ENCODE measurements at places on chromosomes 1 and 21.

GRCh38 chr1:2552189-2552588 lies 4.0 kb upstream of the TNFRSF14 start:
- DNase-seq = no peak

DNA sequence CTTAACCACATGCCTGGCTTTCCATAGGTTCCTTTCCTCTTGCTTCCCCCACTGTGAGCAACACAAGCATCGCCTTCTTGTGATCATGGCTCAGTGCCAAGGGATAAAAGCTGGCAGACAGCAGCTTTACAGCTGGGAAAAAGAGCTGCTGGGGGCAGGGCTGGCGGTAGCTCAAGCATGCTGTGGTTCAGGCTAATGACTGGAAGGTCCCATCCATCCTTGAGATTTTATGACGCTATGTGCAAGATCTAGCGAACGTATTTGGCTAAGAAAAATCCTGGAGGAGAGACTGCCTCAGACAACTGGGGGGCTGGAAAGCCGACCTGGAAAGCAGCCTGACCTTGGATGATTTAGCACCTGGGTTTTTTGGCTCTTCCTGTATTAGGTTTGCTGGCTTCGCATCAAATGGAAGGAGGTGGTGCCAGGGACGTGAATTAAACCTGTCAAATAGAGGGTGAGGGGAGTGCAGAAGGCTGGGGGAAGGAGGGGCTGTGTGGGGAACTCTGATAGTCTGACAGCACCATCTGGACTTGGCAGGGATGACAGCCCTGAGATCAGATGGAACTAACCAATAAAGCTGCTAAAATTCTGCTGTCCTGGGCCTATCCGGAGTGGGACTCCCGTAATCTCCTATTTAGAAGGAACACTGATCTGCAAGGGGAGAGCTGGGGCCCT lies 34.8 kb downstream of the ZMYND12 start:
- peak; percentile 87 for DNase-seq

DNA sequence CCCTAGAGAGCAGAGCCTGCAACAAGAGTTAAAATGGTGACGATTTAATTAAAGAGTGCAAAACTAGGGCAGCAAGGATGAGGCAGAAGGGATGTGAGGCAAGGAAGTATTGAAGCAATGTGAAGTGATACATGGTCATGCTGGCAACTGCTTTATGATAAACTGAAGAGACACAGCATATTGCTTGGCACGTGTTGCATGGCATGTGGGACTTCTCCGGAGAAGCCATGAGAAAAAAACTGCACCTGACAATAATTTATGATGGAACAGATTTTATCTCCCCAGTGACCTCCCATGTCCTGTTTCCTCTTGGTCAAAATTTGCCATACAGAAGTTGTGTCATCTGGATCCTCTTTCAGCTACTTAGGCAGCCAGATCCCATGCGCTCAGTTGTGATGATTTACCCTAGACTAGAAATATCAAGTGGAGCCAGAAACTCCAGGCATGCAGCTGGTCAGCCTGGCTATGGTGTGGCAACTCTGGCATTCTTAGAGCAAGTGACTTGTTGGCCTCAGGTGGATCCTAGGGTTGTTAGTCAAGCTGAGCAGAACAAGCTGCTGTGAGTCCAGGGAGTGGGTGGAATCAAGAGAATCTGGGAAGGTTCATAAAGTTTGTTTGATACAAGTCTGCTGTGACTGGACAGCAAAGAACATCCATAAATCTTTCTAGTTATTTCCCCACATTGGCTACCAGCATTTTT lies 611.4 kb upstream of the USP24 start:
- no peak for DNase-seq

GRCh38 chr1:47918257-47918867 lies 78.8 kb downstream of the TRABD2B start:
- DNase-seq = no peak

DNA sequence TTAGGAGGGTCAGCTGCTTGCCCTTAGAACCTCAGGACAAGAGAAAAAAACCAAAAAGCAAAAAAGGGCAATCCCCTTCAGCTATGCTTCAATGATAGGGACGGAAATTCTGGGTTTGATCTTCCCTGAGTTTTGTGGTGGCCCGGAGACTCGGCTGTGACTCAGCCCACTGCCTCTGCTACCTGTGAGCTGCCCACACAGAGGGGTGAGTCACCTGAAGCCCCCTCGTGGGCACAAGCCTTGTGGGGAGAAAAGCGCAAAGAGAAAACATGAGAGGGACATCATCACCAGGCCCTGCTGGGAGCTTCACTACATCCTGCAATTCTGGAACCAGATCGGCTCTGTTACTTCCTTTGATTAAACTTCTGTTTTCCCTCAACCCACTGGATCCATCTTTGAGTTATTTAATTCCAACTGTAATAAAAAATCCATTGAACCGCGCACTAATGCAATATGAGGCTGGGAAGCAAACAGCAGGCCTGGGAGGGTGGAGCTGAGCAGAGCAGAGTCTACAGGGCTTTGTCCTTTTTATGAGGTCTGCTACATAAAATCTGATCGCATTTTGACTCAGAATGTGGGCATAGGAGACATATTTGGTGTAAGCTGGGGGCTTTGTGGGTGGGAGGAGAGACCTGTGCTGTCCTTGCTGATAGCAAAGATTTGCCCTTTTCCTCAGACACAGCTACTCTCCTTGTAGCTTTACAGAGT lies 58.7 kb upstream of the STUM start:
- DNase-seq = no peak

GRCh38 chr21:37974081-37974480 lies 57.8 kb upstream of the KCNJ6 start:
- DNase-seq = no peak

GRCh38 chr1:29133861-29134694 lies 10.4 kb upstream of the TMEM200B start:
- no peak for DNase-seq

DNA sequence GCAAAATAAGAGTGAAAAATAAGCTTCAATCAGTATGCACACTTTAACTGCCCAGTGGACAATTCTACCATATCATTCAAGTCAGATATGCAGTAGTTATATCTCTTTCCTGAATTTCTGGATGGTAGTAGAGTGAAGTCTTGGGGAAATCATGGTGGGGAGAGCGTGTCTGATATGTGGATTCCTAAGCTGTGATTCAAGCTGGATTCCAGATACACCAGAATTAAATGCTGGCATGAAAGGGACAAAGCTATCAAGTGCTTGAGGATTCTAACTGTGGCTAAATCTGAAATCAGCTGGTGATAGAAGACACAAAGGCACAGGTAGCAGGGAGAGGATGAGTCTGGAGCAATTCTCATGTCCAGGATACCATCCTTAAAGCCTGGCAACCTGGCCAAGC lies 323.5 kb downstream of the DUSP10 start:
- DNase-seq = no peak

GRCh38 chr1:82706741-82707140 lies 906.0 kb downstream of the ADGRL2 start:
- no peak for DNase-seq

DNA sequence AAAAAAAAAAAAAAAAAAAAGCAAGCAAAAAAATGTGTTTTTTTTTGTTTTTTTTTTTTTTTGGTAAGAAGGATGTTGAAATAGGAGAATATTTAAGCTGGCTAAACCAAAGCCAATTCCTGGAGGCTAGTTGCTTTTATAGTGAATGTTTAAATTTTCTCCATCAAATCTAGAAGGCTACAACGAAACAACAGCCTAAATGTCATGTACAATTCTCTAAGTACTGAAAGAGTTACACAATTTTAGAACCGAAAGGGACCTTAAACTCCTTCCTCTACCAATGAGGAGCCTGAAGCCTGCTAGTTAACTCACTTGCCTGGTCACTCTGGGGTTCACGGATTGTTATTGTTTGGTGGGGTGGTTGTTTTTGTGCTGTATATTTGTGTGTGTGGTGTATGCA lies 3.5 kb downstream of the WLS start:
- DNase-seq = no peak

- no peak for DNase-seq
Observed at GRCh38 chr1:22252251-22252650, 109.4 kb upstream of the WNT4 start.

- no peak for DNase-seq
Observed at GRCh38 chr1:9558271-9558945, 19.1 kb downstream of the SLC25A33 start.

- no peak for DNase-seq
Observed at GRCh38 chr1:234628089-234628488, 18.1 kb upstream of the IRF2BP2 start.

DNA sequence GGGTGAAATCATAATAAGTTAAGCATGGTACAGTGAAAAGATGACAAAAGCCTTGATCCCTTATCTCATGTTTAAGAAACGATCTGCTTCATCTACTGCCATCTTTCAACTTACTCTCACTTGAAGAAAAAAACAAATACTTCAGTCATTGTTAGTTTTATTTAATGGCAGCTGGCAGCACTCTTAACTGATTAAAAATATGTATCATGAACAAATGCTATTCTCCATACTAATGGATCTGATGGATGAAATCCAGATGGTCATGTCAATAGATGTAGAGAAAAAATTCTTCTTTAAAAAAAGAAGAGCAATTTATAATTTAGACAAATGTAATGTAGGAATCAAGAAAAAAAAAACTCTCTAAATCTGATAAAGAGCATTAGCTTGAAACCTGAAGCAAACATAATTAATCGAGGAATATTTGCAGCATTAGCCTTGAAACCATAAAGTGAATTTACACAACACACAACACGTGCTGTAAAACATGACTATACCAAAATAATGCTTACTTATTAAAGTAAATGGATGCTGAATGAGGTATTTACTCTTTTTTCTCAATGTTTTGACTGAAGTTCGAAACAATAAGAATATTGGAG lies 579.0 kb upstream of the ADAMTS5 start:
- no peak for DNase-seq

- no peak for DNase-seq
Observed at GRCh38 chr21:32914424-32915039, 111.2 kb upstream of the OLIG2 start.

GRCh38 chr1:185654952-185655314 lies 79.3 kb upstream of the HMCN1 start:
- no peak for DNase-seq

- no peak for DNase-seq
Observed at GRCh38 chr1:90561911-90562310, 155.2 kb downstream of the BARHL2 start.

- no peak for DNase-seq
Observed at GRCh38 chr1:145942871-145943270, 14.9 kb downstream of the LIX1L start.

- no peak for DNase-seq
Observed at GRCh38 chr1:38788341-38789336, 70.9 kb downstream of the RRAGC start.

GRCh38 chr1:2310332-2311183 lies 80.8 kb downstream of the MORN1 start:
- DNase-seq = no peak

GRCh38 chr1:32962248-32962896 lies 2.2 kb downstream of the RNF19B start:
- DNase-seq = no peak

DNA sequence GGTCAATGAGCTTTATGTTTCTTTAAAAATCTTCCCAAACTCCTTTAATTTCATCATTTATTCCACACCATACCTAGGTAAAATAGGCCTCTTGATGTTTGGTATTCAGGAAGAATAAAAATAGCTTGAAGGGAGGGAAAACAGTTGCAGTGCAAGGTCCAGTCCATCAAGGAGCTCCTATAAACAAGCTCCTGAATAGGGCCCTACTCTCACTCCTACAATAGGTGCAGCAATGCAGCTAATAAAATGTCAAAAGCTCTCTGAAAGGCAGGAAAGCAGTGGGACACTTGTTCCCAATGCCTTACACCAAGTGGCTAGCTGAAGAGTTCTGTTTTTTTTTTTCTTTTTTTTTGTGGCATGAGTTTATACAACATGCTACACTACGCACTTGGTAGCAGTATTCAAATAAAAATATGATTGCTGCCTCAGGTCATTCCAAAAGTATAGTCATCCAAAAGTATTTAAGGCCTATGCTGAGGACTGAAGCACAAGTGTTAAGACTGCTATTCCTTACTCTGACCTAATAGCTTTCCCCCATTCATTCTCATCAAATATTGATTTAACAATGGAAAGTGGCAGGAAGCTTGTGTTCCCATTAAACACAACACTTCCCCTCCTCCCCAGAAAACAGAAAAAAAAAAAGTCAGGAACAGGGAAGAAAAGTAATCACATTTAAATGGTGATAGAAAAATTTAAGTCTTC lies 9.8 kb downstream of the TEX38 start:
- DNase-seq = no peak

DNA sequence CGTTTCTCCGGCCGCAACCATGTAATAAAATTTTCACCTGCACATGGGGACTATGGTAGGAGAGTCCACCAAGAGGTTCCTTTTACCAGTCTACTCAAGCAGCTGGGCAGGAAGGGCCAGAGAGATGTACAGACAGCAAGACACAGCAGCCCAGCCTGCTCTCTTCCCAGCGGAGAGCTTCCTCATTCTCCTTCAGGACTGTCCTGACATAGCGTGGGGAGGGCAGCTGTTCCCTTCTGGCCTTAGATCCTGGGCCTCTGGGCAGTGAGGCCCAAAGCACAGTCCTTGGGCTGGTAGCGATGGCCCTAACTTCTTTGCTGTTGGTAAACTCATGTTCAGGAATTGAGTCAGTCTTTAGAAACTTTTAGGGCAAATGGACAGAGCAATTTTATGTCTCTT lies 89.1 kb downstream of the BCAR3 start:
- DNase-seq = no peak

DNA sequence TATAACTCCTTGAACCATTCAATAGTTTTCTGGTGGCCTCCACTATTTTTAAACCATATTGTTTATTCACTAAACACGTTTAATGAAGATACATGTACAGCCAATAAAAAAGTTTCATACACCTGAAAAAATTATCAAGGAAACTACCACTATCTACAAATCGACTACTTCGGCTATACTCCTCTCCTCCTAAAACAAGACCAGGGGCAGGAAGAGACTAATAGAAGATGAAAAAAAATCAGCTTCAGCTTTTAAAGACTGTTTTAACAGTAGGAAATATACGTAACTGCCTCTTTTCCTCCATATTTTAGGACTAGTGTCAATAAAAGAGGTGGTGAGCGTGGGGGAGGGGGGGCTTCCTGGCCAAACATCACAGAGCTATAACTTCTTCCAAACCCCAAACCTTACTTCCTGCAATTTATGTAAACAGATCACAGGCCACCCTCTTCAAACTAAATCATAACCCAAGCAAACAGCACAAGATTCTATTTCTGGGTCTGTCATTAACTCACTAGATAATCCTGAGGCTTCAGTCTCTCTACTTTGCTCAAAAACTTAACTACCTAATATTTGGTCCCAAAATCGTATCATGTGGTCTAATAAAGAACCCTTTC lies 15.1 kb downstream of the FOXJ3 start:
- DNase-seq = no peak
